ENCODE measurements at places on chromosomes 7 and 10.

GRCh38 chr10:70197235-70197945 lies 27.1 kb upstream of the SAR1A start:
- no peak overlapping the region for H3K4me3 ChIP-seq
- peaks cover 43% of the 10 kb centered on the region for H3K36me3 ChIP-seq
- no peaks in the 10 kb centered on the region for H3K27me3 ChIP-seq
- no peaks in the 10 kb centered on the region for H3K4me1 ChIP-seq
- DNase-seq, result no peak

DNA sequence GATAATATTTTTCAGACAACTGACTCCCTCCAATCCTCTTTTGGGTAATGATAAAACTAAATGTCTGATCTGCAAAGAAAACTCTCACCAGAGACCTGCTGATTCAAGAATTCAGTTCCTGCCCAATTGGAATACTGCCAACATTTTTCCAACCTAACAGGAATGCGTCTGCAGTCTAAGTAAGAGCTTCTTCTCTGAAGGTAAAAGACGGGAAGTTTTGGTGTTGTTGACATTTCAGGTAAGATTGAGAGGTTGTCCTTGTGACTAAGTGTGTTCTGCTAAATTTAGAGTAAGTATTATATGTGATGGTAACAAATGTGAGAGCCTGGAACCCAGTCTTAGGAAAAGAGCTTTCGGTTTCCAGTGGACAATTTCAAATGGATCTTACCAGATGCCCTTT lies 17.6 kb downstream of the IFIT5 start:
- no peak overlapping the region for H3K4me3 ChIP-seq
- peaks cover 5% of the 10 kb centered on the region for H3K4me1 ChIP-seq
- no peaks in the 10 kb centered on the region for H3K36me3 ChIP-seq
- H3K27me3 ChIP-seq, result peaks cover 8% of the 10 kb centered on the region
- DNase-seq, result no peak

- peaks cover 8% of the 10 kb centered on the region for H3K4me1 ChIP-seq
- no peak overlapping the region for H3K27ac ChIP-seq
- no peak for DNase-seq
- H3K4me3 ChIP-seq, result no peak overlapping the region
- no peaks in the 10 kb centered on the region for H3K27me3 ChIP-seq
- H3K36me3 ChIP-seq, result no peaks in the 10 kb centered on the region
Observed at GRCh38 chr7:134851141-134851540, 71.7 kb downstream of the CALD1 start.

GRCh38 chr10:24793648-24794379 lies 70.1 kb upstream of the ARHGAP21 start:
- H3K27me3 ChIP-seq, result no peaks in the 10 kb centered on the region
- H3K27ac ChIP-seq, result no peak overlapping the region
- H3K4me3 ChIP-seq, result no peak overlapping the region

- no peak overlapping the region for H3K27ac ChIP-seq
- H3K27me3 ChIP-seq, result peaks cover 3% of the 10 kb centered on the region
- no peak overlapping the region for H3K4me3 ChIP-seq
- no peak for DNase-seq
- no peaks in the 10 kb centered on the region for H3K36me3 ChIP-seq
Observed at GRCh38 chr7:21064698-21065648, 278.3 kb upstream of the SP8 start.

DNA sequence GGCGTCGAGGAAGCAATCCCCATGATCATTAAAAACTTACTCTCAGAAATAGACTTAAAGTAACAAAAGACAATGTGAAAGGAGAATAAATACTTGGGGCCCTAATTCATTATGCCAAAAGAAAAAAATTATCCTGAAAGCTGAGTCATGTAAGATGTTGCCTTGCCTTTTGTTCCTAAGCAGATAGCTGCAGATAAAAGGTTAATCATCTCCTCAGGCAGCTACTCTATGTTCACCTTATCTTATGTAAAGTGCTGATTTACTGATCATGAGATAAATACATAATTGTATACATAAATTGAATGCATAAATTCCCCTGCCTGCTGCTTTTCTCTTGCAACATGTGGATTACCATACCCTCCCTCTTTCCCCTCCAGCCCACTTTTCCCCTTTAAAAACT lies 28.1 kb upstream of the CREB3L2 start:
- no peaks in the 10 kb centered on the region for H3K27me3 ChIP-seq
- no peak overlapping the region for H3K4me3 ChIP-seq
- H3K4me1 ChIP-seq, result peaks cover 92% of the 10 kb centered on the region
- peaks cover 14% of the 10 kb centered on the region for H3K36me3 ChIP-seq

GRCh38 chr7:77940647-77941046 lies 142.1 kb downstream of the PHTF2 start:
- peaks cover 26% of the 10 kb centered on the region for H3K36me3 ChIP-seq
- H3K27me3 ChIP-seq, result no peaks in the 10 kb centered on the region
- peaks cover 13% of the 10 kb centered on the region for H3K4me1 ChIP-seq
- H3K4me3 ChIP-seq, result no peak overlapping the region
- no peak for DNase-seq

DNA sequence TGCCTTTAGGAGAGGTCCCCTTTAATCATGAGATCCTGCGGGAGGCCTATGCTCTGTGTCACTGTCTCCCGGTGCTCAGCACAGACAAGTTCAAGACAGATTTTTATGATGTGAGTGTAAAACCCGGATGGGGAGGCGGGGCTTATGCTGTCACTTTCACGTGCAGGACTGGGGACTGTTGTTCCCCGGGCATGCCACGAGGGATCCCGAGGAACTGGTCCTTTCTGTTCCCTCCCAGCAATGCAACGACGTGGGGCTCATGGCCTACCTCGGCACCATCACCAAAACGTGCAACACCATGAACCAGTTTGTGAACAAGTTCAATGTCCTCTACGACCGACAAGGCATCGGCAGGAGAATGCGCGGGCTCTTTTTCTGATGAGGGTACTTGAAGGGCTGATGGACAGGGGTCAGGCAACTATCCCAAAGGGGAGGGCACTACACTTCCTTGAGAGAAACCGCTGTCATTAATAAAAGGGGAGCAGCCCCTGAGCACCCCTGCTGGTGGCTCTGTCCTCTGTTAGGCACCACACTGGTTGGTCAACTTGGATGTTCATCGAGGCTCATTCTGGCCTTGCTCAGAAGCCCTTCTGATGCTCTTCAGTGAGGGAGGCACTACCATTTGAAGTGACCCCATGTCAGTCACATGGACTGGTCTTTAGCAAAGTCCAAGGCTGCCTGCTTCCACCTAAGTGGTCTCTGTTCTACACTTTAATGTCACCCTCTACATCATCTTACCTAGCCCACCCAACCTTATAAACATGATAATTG lies 2.8 kb downstream of the COPS6 start:
- H3K27me3 ChIP-seq, result no peaks in the 10 kb centered on the region
- no peak for DNase-seq
- peak overlapping the region; percentile 71 for H3K27ac ChIP-seq
- H3K4me1 ChIP-seq, result peaks cover 32% of the 10 kb centered on the region
- no peak overlapping the region for H3K4me3 ChIP-seq

DNA sequence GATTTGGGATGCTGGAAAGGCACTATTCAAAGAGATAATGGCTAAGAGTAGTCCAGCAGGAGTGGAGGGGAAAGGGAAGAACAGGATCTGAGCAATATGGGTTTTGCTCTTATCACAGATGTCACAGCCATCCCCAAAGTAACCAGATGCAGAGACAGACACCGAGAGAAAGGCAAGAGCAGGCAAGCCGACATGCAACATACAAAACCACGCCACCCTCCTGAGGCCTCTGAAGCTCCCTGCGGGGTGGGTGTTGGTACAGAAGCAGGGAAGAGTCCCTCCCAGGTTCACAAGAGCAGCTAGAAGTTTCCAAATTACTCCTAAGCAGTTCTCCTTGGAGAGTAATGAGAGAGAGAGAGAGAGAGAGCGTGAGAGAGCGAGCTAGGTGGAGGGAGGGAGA lies 10.8 kb upstream of the C10orf53 start:
- H3K36me3 ChIP-seq, result no peaks in the 10 kb centered on the region
- H3K4me1 ChIP-seq, result no peaks in the 10 kb centered on the region
- DNase-seq, result no peak

DNA sequence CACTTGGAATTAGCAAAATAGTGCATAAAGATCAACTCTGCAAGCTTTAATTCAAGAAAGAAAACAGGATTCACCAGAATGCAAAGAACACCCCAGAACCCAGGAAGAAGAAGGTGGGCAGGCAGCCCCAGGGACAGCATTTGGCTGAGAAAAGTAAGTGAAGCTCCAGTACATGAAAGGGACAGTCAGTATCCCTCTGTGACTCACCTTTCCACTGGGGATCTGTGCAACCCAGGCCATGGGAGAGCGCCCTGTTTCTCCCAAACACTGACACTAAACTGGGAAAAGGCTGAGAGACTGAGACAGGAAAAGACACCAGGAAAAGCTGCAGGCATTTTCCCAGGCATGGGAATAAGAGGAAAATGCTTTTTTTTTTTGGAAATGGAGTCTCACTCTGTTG lies 28.2 kb downstream of the SNX13 start:
- H3K36me3 ChIP-seq, result peaks cover 29% of the 10 kb centered on the region
- H3K27ac ChIP-seq, result no peak overlapping the region
- no peak overlapping the region for H3K4me3 ChIP-seq
- no peaks in the 10 kb centered on the region for H3K27me3 ChIP-seq
- no peak for DNase-seq

DNA sequence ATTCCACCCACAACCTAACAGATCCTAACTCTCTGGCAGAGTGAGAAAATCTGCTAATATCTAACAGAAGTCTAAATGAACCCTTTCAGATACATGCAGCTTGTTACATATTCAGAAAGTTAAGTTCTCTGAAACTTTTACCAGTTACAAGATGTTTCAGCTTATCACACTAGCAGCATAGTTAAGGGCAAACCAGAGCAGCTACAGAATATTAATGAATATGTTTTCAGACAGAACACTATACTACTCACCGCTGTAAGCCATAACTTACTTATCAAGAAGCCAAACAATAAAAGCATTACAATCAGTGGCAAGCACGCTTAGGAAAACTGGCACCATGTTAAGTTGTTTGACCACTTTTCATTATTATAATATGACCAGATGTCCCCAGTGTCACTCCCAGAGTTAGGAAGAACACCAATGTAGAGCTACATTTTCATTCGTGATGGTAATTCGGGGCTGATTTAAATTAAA lies 2.7 kb downstream of the ITGB1 start:
- no peak for DNase-seq
- H3K4me3 ChIP-seq, result peak overlapping the region; percentile 6
- H3K4me1 ChIP-seq, result peaks cover 49% of the 10 kb centered on the region
- H3K36me3 ChIP-seq, result peaks cover 5% of the 10 kb centered on the region

- H3K27me3 ChIP-seq, result no peaks in the 10 kb centered on the region
- no peak for DNase-seq
- no peaks in the 10 kb centered on the region for H3K4me1 ChIP-seq
Observed at GRCh38 chr7:36368496-36368895, 21.2 kb upstream of the ANLN start.

- peak; percentile 4 for DNase-seq
- H3K36me3 ChIP-seq, result peaks cover 56% of the 10 kb centered on the region
- H3K27ac ChIP-seq, result no peak overlapping the region
- H3K27me3 ChIP-seq, result no peaks in the 10 kb centered on the region
Observed at GRCh38 chr7:37081436-37081835, 357.1 kb upstream of the AOAH start.

DNA sequence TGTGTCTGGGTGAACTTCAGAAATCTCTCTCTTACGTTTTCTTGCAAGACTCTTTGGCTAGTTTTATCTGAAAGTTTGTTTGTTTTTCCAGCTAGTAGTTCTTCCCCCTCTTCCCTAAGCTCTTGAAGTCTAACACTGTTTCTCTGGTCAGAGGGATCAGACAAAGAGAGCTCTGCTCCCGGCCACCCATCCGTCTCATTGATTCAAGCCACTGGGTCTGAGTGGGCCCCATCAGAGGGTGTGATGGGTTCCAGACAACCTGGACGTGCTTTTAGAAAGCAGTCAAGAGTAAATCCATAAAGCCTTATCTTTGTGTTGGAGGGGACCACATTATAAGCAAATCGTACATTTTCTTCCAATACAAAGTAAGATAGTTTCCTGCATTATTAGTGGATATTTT lies 242.6 kb upstream of the C7orf33 start:
- peaks cover 17% of the 10 kb centered on the region for H3K4me1 ChIP-seq
- peaks cover 5% of the 10 kb centered on the region for H3K36me3 ChIP-seq
- DNase-seq, result no peak
- no peak overlapping the region for H3K4me3 ChIP-seq
- H3K27ac ChIP-seq, result peak overlapping the region; percentile 57
- H3K27me3 ChIP-seq, result peaks cover 9% of the 10 kb centered on the region

DNA sequence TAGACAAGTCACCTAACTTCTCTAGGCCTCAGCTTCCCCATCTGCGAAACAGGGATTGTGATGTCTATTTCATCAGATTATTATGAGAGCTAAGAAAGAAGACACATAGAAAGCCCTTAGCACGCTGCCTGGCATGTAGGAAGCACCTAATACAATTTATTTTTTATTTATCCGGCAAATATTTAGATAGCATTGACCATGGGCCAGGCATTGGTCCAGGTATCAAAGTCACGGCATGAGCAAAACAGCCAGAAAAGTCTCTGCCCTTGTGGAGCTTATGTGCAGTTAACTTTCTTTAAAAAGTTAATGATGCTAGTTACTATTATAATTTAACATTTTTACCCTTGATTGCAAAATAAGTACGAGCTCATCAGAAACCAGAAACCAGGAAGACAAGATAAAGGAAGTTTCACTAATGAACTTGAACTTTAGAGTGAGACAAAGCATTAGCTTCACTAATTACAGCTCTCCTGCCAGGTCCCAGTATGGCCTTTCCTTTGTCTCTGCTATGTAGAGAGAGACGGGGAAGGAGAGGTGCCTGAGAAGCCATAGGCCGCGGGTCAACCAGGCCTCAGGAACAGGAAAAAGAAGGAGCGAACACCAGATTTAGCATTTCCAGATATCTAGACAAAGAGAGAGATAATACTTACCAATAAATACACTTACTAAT lies 139.5 kb upstream of the ADAM12 start:
- peaks cover 7% of the 10 kb centered on the region for H3K27me3 ChIP-seq
- no peak for DNase-seq
- H3K27ac ChIP-seq, result no peak overlapping the region
- no peak overlapping the region for H3K4me3 ChIP-seq
- no peaks in the 10 kb centered on the region for H3K4me1 ChIP-seq

DNA sequence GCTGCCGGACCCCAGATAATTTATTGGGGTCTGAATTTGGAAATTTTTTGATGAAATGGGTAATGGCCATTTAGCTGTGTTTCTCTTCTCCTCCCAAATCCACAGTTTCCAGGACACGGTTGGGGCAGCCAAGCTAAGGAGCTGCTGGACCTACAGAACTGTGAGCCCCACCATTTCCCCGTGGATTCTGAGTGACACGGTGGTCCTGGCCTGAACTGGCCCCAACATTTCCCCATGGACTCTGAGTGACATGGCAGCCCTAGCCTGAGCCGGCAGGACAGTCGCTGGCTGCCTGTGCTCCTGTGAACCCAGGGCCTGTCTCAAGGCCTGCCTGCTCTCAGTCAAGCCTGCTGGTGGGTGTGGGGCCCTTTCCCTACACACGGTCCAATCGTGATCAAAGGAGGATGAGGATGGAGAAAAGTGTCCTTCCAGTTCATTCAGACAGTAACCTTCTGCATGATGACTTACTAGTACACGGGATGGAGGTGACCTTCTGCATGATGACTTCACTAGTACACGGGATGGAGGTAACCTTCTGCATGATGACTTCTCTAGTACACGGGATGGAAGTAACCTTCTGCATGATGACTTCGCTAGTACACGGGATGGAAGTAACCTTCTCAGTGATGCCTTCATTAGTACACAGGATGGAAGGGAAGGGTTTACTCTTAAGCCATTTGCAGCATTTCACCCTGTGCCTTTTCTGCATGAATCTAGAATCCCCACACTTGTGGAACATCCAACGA lies 359.9 kb downstream of the GLRX3 start:
- no peaks in the 10 kb centered on the region for H3K27me3 ChIP-seq
- H3K27ac ChIP-seq, result no peak overlapping the region
- H3K4me1 ChIP-seq, result no peaks in the 10 kb centered on the region
- H3K4me3 ChIP-seq, result no peak overlapping the region
- no peak for DNase-seq
